ENCODE measurements at places on chromosomes 6 and 20. TPM values are rescaled to one million over a fixed set of nuclear protein-coding genes. Genes with fewer than 3 reads are reported as not detected.

SH3BGRL2 gene
- 29.1 TPM for total RNA-seq

CAP2 gene
- 20.8 TPM for total RNA-seq

HLA-DRB5 gene
- 3.4 TPM for total RNA-seq

SEL1L2 gene
- not detected for total RNA-seq

SIRPG gene
- 3.8 TPM for total RNA-seq

All from thoracic aorta (tissue), 2 donors.